ENCODE measurements at places on chromosomes 5 and 9.

DNA sequence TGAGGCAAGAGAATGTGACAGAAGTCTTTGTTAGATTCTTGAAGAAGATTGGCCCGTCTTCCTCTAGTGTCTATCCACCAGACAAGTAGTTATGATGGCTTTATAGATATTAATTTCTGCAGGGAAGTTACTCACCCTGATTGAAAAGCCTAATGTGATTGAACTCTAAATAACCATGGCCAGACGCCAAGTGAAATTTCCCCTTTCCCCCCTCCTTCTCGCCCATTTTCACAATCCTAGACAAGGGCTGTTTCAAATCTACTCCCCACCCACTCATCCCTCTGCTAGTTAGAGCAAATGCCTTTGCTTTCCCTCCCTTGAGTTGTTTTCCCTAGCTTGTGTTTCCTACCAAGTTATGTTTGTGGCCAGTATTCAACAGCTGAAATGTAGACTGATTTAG is 182.5 kb downstream of the TMEM167A start:
- no peak for DNase-seq

DNA sequence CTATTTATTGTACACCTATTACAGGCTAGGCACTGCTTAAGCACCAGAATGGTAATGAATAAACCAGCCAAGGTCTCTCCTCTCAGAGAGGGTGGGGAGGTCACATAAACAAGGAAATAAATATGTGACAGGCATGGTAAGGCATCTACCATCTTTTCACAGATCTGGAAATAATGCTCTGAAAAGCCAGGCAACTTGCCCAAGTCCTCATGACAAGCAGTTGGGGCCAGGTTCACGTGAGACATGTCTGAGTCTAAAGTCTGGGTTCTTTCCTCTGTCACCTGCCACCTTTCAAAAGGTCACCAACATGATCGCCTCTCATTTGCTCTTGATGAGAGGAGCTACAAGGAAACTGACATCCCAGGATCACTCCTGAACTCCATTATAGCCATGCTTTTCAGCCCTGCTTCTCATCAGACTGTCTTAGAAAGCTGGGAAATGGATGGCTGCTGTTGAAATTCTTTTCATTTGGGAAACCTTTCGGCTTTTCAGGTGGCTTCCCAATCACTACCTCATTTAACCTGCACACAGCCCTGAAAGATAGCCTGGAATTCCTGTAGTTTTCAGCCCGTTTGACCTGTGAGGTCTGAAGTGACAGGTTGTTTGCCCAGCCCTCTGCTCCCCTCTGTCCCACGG is 123.1 kb downstream of the CRB2 start:
- DNase-seq, result no peak

DNA sequence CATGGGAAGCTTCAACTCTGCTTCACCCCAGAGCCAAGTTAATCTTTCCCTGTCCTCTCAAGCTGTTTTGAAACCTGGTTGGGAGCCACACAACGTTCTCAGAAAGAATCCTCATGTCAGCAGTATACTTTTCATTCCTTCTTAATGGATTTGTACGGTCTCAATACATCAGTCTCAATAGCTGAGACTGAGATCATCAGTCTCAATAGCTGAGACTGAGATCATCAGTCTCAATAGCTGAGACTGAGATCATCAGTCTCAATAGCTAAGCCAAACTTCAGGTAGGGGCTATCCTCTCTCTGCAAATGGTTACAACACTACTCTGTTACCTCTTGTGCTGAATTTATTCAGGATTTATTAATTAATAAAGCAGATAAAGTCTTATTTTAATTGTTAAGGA is 1317.4 kb upstream of the CDH9 start:
- DNase-seq, result no peak

GRCh38 chr5:92652756-92653155 is 928.3 kb downstream of the NR2F1-AS1 start:
- DNase-seq, result no peak

- no peak for DNase-seq
These were observed 27.3 kb downstream of the GZMK start for GRCh38 chr5:55051357-55051756.

DNA sequence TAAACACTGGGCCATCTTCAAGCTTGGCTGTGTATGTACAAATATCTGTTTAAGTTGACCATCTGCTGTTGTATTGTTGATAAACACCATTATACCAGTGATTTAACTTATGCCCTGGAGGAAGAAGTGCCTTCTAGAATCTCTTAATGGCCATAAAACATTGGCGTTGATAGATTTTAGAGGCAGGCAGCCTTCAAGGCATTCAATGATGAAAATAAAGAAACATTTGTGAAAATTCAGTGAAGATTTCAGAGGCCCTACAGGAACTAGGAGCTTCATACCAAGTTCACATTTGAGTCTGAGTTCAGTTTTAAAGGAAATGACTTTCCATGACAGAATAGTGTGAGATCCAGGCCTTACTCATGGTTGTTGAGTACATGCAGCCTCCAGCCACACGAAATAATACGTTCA is 52.2 kb downstream of the MAP1B start:
- DNase-seq, result no peak

DNA sequence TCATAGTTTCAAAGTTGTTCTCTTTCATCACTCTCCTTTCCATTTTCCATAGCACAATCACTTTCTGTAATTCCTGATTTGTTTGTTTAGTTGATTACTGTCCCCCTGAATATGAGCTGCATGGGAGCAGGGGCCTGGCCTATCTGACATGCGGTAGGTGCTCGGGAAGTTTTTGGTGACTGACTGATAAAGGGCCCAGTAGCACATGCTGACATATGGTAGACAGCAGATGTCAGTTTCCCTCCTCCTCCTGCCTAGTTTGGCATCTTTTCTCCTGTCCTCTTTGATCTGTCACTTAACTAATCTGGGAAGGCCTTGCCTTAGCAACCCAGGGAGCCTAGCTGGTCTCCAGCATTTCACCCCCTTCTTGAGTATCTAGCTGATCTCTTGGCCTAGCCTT is 14.4 kb downstream of the GALNT12 start:
- no peak for DNase-seq

- no peak for DNase-seq
These were observed 17.2 kb downstream of the EBF1 start for GRCh38 chr5:159082474-159082873.

- peak; percentile 82 for DNase-seq
These were observed 50.1 kb downstream of the TMEM167A start for GRCh38 chr5:83026930-83027687.

DNA sequence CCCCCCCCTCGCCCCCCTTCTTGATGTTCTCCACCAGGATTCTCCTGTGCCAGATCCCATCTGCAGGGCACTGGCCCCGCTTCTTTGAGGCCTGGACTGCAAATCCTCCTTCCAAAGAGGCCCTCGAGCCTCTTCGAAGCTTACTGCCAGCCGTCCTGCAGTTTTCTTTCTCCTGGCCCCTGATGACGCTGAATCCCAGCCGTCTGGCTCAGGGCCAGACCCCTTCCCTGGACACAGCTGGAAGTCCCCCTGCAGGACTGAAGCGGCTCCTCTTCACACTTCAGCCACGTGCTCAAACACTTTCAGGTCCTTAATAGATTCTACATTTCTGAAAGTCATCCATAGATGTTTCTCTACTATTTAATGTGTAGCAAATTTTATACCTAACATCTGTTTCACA is 121.5 kb downstream of the EHMT1 start:
- no peak for DNase-seq

DNA sequence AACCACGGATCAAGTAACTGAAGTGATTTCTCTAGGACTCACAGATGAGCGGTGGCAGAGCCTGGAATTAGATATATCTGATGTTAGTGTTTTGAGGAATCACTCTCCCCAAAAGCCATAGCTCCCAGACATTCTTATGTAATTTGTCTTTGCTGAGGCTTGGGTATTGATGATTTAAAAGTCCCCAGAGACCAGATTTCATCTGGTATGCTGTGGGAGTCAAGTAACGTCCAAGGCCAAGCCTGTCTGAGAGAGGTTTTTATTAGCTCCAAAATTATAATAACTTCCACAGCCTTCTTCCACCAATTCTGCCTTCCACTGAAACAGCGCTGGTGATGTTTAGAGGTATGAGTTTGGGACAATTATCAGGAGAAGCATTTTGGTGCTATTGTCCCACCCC is 21.3 kb upstream of the KCNIP1 start:
- no peak for DNase-seq

GRCh38 chr9:74277532-74277931 is 219.6 kb upstream of the RORB start:
- DNase-seq, result no peak
